GM12864 (cell line): ENCODE measurements at places on chromosomes 13 and 19.

- DNase-seq = no peak
Observed at GRCh38 chr19:12949363-12950283, 4.0 kb downstream of the RAD23A start.

DNA sequence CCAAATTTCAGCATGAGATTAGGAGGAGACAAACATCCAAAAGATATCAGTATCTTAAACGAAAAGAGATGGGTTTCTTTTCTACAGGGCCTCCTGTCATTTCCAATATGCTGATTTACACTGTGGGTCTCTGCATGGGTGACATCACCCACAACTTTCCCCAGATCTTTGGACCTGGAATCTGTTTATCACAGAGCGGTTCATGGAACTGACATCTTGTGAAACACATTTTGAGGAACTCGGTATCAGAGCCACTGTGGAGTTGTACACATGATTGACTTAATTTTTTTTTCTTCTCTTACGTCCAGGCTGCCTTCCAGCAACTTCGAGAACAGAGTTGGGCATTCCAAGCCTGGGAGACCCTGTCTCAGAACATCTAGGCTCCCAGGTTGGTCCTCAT is 80.2 kb upstream of the SERP2 start:
- DNase-seq = no peak

GRCh38 chr13:91348906-91349435 is 1.5 kb downstream of the MIR17HG start:
- peak; percentile 60 for DNase-seq

- no peak for DNase-seq
Observed at GRCh38 chr19:36092566-36092965, 18.4 kb upstream of the OVOL3 start.

- DNase-seq = no peak
Observed at GRCh38 chr19:13665125-13665905, 99.0 kb upstream of the MRI1 start.

- no peak for DNase-seq
Observed at GRCh38 chr19:12647490-12648071, 19.0 kb downstream of the MAN2B1 start.
